ENCODE measurements at places on chromosomes 2 and 18.

DNA sequence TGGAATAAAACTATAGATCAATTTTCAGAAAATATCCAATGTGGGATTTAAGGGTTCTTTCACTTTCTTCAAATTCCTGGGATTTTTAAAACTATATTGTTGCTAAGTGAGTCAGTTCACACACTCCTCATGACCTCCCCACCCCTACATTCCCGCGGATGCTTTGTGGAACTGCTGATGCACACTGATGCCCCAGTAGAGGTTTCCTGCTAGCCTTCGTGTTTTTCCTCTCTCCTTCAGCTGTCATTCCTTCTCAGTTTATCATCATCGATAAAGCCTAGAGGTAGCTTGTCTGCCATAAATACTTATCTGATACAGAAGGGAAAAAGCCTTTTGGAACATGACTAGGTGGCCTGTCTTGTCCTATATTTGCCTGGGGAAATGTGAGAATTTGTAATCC, 67.4 kb upstream of the GALNT5 start:
- DNase-seq: peak; percentile 84

DNA sequence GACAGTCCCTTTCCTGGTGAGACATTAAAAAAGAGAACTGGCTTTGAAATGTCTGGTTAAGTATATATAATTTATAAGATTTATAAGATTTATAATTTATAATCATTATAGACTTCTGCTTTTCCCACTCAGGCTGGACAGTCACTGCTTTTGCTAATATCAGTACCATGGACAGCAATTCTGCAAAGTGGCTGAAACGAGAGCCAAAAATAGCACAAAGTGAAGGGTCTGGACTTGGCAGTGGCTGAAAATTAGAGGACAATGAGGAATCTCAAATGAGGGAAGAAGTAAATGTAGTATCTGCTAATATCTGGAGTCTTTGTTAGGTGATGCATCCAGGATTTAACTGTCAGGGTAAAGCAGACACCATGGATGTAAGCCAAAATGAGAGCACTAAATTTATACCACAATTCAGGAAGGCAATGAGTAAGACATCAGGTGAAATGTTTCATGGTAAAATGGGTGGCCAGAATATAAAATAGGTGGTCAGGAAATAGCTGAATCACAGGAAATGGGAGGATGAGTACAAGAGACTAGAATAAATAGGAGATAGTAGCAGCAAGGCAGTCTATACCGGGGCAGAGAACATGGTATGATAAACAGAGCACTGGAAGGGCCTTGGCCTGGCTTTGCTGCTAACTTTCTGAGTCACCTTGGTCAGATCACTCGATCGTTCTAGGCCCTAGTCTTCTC, 39.6 kb upstream of the BOD1L2 start:
- DNase-seq: peak; percentile 27

GRCh38 chr2:2886922-2887321, 490.7 kb downstream of the EIPR1 start:
- no peak for DNase-seq

GRCh38 chr2:12807907-12808810, 91.4 kb downstream of the TRIB2 start:
- no peak for DNase-seq

- DNase-seq: no peak
These were observed 85.1 kb downstream of the ANTXR1 start for GRCh38 chr2:69097891-69098655.

DNA sequence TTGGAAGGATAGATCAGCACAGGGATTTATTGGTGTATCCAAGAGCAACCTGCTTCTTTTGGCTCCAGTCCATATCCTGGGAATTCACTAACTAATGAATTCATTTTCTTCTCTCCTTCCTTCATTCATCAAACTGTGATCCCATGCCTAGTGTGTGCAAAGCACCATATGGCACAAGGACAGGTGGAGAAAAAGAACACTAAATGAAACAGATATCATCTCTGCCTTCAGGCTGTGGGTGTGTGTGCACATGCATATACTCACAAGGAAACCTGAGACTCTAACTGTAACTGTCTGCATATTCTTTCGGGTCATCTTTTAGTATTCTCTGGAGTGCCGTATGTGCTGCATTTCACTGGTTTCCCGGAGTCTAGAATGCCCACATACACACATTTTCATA, 20.2 kb downstream of the TNP1 start:
- DNase-seq: no peak

DNA sequence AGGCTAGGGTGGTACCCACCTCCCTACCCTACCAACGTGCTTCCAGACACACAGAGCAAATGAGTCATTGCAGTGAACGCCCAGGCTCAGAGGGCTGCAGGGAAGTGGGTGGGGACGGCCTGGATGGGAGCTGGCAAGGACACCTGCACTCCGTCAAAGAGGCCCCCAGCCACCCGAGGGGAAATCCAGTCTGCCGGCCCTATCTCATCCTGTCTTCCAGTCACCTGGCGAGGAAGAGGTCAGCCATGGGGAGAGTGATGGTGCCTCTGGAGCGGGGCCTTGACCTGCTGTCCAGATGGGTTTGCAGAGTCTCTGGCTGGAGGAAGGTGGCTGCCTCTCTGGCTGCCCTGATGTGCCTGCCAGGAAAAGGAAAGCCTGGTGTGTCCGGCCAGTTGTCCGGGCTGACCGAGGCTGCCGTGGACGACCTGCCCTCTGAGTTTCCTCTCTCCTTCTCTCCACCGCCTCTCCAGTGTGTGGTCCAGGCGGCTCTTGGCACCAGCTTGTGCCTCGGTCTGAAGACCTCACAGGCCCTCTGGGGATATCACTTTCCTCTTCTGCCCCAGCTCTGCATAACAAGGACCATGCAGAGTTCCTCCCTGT, 209.7 kb upstream of the COPS8 start:
- DNase-seq: no peak

DNA sequence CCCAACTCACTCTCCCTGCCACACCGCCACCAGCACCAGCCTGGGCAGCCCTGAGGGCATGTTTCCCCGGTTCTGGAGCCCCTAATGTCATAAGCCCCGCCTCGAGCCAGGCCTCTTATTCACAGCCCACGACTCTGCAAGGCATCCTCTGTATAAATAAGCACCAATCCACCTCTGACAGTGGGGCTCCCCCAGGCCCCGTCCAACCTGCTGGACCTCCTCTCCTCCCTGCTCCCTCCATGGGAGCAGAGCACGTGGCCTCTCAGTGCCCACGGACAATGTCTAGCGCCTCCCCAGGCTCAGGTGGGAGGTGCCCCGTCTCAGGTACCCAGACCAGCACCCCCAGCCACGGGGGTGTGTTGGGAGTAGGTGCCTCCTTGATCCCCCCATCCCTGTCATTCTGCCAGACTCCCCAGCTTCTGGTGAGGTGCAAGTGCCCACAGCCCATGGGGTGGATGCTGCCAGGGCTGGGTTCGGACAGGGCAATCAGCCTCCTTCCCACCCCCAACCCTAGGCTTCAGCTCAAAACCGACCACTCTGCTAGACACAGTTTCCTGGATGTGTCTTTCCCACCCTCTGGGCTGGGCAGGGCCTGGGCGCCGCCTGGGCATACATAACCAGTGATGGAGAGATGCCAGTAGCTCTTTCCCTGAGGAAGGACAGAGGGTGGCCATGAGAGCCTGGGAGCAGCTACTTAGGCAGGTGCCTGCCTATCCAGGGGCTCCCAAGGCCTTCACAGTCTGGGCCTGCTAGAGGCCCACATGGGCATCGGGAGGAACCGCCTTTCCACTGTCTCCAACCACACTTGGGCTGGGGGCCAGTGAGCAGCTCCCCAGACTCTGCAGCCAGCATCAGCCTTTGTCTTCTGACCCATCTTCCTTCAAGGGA, 1.6 kb upstream of the ADRA2B start:
- DNase-seq: no peak

DNA sequence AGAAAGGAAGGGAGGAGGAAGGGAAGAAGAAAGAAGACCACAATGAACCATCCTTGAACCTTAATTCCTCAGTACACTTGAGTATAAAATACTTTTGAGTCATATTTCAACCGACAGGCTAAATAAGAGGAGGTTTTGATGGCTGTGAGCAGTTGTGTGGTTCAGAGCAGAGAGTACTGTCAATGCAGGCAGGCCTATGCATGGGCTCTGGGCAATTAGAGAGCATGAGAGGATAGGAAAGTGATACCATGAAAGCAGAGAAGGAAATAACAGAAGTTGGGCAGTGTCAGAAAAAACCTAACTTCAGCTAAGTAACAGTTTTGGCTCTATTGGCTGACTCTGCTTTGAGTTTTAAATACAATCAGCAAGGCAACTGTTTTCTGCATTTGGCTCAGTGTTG, 123.6 kb upstream of the STK17B start:
- no peak for DNase-seq

GRCh38 chr2:192030856-192031255, 163.9 kb downstream of the TMEFF2 start:
- DNase-seq: no peak
